ENCODE measurements at places on chromosomes 5 and 9. TPM values are rescaled to one million over a fixed set of nuclear protein-coding genes. Genes with fewer than 3 reads are reported as not detected.

Gene OGN
- polyA plus RNA-seq: 1.9 TPM

Gene GMCL2
- polyA plus RNA-seq: not detected

Gene PCDHA1
- polyA plus RNA-seq: not detected

Gene SLC4A9
- polyA plus RNA-seq: 0.20 TPM

Gene DIRAS2
- under 0.01 TPM for polyA plus RNA-seq

Gene ENTPD2
- polyA plus RNA-seq: 1.6 TPM

Gene DAPK1
- 2.9 TPM for polyA plus RNA-seq

All from esophagus (tissue), 2 donors.